ENCODE measurements at places on chromosomes 7 and 10. TPM values are rescaled to one million over a fixed set of nuclear protein-coding genes. Genes with fewer than 3 reads are reported as not detected.

OPALIN gene
- not detected for total RNA-seq

FAM25A gene
- total RNA-seq = not detected

CPN1 gene
- not detected for total RNA-seq

PLPP4 gene
- total RNA-seq = under 0.01 TPM

ANXA8L1 gene
- total RNA-seq = 0.17 TPM

SLC26A3 gene
- total RNA-seq = not detected

TMEM213 gene
- total RNA-seq = not detected

C10orf90 gene
- not detected for total RNA-seq

ELFN1 gene
- total RNA-seq = 3.0 TPM

GRID2IP gene
- under 0.01 TPM for total RNA-seq

CFAP70 gene
- 2.1 TPM for total RNA-seq

STRIP2 gene
- 0.77 TPM for total RNA-seq

CASP7 gene
- 35.2 TPM for total RNA-seq

SPDYE8 gene
- total RNA-seq = not detected

TRPV6 gene
- not detected for total RNA-seq

TMEM229A gene
- not detected for total RNA-seq

OR6V1 gene
- total RNA-seq = not detected

SLC26A5 gene
- total RNA-seq = not detected

ANKRD1 gene
- total RNA-seq = 0.43 TPM

MSRB2 gene
- total RNA-seq = 15.6 TPM

STOX1 gene
- total RNA-seq = not detected

PDCD11 gene
- 21.6 TPM for total RNA-seq

DGKB gene
- not detected for total RNA-seq

PLA2G12B gene
- total RNA-seq = not detected

MUC12 gene
- total RNA-seq = 0.34 TPM

CXCL12 gene
- total RNA-seq = 54.7 TPM

CCDC172 gene
- not detected for total RNA-seq

ATG9B gene
- total RNA-seq = under 0.01 TPM

ZNF467 gene
- total RNA-seq = 0.95 TPM

KCNH2 gene
- 0.17 TPM for total RNA-seq

LIPK gene
- not detected for total RNA-seq

FGL2 gene
- 170 TPM for total RNA-seq

CYP2C19 gene
- not detected for total RNA-seq

INHBA gene
- 7.9 TPM for total RNA-seq

ITGB8 gene
- 51.7 TPM for total RNA-seq

CRTAC1 gene
- not detected for total RNA-seq

IDI2 gene
- total RNA-seq = not detected

PVRIG gene
- total RNA-seq = not detected

RAPGEF5 gene
- total RNA-seq = 0.95 TPM

GNGT1 gene
- not detected for total RNA-seq

NME8 gene
- total RNA-seq = not detected

Data from bronchial smooth muscle cell (primary cell).